Glomerular endothelial cell (primary cell): ENCODE measurements at places on chromosomes 1 and 21.

DNA sequence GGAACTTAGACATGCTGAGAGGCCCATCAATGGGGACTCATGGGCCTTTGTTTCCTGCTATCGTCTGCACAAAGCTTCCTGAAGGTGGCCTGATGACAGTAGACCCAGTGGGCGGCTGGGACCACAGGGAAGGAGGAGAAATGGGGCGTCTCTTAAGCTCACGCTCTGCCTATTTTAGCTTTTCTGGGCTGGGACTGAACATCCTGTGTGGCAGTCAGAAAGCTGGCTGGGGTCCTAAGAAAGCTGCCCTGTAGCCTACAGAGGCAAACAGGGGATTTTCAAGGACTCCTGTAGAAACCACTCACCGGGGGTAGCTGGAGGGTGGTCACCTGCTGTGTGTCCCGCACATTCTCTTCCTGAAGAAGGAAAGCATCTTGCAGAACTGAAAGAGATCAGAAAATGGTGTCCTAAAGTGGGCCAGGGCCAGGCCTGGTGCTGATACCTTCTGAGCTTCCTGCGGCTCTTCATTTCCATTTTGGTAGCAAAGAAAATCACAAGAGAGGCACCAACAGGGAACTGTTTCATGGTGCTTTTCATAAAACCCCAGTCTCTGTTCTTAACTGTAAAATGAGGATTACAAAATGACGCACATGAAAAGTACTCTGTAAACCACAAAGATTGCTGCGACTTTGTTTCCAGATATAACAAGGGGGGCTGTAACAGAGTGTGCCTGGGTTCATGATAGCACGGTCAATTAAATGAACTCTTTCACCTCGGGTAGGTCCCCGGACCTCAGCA lies 8.6 kb downstream of the ZNF496 start:
- DNase-seq = no peak

- no peak for DNase-seq
Measured at GRCh38 chr1:178072326-178072725, 21.6 kb upstream of the RASAL2 start.

DNA sequence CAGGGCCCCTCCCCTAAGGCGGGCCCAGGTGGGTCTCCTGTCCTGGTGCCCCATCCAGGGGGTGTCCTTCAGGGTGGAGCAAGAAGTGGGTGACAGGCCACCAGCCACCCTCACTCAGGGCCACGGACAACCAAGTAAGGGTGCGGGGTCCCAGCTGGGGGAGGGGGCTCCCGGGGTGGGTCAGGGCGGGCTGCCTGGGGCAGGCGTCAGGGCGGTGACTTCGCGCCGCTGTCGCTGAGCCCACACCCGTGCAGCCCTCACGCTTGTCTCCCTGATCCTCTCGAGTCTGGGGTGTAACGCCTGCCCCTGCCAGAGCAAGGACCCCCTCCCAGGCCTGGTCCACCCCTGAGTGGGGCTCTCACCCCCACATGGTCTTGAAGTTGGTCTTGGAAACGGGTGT lies 22.2 kb downstream of the ARHGEF16 start:
- DNase-seq = no peak

GRCh38 chr1:224427346-224427745 lies 7.3 kb downstream of the WDR26 start:
- no peak for DNase-seq

DNA sequence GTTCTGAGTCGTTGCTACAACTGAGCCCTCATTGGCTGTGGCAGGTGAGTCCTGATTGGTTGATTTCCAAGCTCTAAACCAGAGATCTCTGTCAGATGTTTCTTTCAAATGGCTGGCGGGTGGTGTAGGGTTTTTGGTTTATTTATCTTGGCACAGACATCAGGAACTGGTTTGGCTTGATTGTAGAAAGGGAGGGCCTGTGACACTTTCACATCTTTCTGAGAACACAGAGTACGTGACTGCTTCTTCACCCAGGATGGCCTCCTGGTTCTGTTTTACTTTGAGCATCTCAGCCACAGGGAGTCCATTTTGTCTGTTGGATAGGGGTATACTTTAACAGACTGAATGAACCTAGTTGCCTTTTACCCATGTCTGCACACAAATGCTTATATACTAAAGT lies 89.4 kb upstream of the GPR52 start:
- no peak for DNase-seq

- DNase-seq = no peak
Measured at GRCh38 chr1:156676820-156677615, at the start of gene NES. Gene NES (minus strand): TSS chr1:156677407. CDS start chr1:156677264, 143 bp downstream.

GRCh38 chr1:159509440-159510228 lies 26.2 kb downstream of the OR10J5 start:
- no peak for DNase-seq

DNA sequence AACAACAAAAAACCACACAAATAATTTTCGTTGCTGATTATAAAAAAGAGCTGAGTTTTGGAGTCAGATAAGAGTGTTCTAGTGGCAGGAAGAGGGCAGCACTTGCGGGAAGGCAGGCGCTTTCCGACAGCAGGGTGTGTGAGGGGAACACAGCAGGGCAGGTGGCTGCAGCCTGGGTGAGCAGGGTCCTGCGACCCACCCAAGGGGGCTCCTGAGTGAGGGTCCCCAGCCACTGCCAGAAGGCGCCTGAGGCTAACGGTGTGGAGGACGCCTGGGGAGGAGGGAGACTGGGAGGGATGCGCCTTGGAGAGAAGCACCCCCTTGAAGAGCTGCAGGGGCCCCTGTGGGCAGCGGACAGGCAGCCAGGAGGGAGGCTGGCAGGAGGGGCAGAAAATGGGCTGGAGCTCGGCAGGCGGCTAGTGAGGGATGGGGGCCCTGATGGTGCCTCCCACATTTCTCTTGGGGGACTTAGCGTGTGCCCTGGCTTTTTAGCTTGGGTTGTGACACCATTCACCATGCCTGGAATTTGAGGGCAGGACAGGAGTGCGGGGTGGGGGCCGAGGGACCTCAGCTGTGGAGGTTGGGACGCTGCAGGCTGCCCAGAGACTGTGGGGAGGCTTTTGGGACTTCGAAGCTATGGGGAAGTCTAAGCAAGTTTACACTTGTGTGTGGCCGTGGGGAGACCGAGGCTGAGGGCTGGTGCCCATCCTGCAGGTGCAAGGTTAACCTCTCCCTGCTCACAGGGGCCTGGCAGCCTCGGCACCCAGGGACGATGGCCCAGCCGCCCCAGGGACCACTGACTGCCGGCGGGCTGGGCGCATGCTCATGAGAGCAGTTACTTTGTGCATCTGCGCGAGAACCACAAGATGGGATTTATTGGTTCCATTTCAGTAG lies 111.4 kb downstream of the SIK1 start:
- no peak for DNase-seq

GRCh38 chr1:230185076-230186001 lies 118.3 kb downstream of the GALNT2 start:
- DNase-seq = no peak

- DNase-seq = no peak
Measured at GRCh38 chr1:193730017-193730416, 543.6 kb upstream of the B3GALT2 start.

DNA sequence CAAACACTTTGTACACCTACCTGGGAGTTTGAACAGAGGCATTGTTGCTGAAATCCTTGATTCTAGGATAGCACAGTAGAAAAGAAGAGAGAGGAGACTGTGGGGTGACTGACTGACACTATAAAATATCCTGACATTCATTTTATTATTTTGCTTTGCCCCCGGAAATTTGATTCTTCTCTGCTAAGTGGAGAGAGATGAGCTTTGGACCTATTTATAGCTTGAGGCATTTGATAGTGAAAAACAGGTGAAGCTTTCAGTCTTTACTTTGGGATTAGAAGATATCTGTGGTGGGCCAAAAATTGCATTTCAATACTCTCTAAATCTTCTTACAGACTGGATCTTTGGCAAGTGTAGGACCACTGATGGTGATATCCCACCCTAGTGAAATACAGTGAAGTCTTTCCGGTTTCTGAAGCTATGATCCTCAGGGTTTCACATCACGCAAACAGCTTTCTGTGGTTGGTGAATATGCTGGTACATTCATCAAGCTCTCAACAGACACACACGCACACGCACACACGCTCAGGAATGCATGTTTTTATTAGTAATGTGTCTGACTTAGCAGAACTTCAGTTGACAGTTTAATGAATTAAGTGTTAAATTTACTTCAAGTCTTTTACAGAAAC lies at the start of gene AMPD1:
AMPD1 (minus strand) TSS at position 117 of the 629 bp plus-strand sequence; CDS start at position 42, 75 bp downstream.
- no peak for DNase-seq

DNA sequence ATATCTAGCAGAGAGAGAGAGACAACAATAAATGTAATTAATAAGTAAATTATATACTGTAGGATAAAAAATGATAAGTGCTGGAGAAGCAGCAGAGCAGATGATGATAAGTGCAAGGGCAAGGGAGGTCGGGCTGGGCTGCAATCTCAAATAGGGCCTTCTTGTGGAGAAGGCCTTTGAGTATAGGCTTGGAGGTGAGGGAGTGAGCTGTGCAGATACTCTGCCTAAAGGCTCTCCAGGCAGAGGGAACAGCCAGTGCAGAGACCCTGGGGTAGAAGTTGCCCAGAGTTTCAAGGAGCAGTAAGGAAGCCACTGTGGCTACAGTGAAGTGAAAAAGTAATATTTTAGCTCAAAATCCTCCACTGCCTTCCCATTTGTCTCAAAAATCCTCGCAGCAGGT lies 59.2 kb upstream of the HTR1D start:
- DNase-seq = no peak

DNA sequence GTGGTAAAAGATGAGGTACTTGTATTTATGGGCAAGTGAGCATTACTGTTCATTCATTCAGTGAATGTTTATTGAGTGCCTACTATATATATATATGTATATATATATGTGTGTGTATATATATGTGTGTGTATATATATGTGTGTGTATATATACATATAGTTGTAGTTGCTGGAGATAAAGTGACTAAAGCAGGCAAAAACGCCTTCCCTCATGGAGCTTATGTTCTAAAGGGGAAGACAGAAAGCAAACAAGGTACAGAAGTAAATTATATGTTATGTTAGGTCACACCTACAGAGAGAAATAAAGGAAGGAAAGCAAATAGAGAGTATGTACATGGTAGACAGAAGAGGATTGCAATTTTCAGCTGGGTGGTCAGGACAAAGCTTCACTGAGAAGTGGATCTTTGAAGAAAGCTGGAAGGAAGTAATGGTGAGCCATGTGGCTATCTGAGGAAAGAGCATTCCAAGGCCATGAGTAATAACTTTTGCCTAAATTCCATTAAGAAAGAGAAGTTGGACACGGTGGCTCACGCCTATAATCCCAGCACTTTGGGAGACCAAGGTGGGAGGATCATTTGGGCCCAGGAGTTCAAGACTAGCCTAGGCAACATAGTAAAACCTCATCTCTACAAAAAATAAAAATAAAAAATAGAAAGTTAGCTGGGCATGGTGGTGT lies 33.5 kb upstream of the KLF17 start:
- DNase-seq = peak; percentile 12

DNA sequence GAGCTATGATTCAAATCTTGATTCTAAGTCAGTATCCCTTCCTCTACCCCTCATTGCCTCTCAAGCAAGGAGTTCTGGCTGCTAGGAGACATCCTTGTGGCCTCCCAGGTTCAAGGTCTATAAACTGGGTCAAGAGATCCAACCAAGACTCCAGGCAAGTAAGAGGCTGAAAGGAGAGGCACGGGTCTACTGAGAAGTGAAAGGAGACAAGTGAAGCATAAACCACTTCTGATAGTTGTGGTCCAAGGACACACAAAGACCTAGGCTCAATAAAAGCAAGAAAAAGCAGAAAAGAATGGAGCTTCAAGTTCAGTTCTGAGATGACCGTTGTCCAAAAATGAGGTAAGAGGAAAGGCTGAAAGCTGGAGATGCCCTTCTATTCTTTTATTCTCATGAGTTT lies 17.8 kb upstream of the PPP2R5A start:
- no peak for DNase-seq

DNA sequence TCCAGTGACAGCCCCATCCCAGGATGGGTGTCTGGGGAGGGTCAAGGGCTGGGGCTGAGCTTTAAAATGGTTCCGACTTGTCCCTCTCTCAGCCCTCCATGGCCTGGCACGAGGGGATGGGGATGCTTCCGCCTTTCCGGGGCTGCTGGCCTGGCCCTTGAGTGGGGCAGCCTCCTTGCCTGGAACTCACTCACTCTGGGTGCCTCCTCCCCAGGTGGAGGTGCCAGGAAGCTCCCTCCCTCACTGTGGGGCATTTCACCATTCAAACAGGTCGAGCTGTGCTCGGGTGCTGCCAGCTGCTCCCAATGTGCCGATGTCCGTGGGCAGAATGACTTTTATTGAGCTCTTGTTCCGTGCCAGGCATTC lies 24.2 kb downstream of the PCSK9 start:
- DNase-seq = no peak

DNA sequence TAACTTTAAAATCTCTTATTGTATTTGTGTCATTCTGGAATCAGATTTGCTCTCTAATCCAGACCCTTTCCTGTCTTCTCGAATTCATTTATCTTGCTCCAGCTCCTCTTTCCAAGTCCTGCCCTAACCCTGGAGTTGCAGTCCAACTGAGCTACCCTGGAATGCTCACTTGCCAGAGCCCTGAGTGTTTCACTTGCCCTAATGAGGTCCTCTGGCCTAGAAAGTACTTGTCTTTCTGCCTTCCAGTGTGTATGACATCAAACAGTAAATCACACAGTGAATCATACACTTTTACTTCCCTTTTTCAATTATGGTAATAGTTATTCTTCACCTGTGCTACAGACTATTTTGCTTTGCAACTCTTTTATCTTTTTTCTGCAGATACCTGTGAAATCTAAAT lies 96.9 kb downstream of the NEK7 start:
- no peak for DNase-seq

- no peak for DNase-seq
Measured at GRCh38 chr1:152928671-152929070, 18.3 kb upstream of the SPRR5 start.

DNA sequence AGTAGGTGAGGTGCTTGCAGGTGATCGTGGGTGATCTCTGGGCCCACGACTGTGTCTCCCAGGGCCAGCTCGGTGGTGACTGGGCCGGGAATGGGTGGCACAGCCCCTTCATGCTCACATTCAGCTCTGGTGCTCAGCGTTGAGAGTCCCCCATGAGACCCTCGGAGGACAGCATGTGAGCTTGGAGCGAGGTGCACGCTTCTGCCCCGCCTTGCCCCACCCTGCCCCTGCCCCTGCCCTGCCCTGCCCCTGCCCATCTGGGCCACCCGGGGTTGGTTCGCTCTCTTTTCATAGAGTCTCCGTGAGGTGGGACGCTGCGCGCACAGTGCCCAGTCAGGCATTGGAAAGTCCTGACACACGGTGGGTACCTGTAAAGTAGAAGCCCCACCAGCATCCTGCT lies 75.3 kb upstream of the ACTL8 start:
- DNase-seq = no peak

GRCh38 chr1:7669559-7670311 lies 101.4 kb upstream of the VAMP3 start:
- no peak for DNase-seq
